ENCODE measurements at places on chromosomes 3 and 15. TPM values are rescaled to one million over a fixed set of nuclear protein-coding genes. Genes with fewer than 3 reads are reported as not detected.
A peak's percentile ranks its signal among the peaks of the same experiment; 100 is the strongest.

DNA sequence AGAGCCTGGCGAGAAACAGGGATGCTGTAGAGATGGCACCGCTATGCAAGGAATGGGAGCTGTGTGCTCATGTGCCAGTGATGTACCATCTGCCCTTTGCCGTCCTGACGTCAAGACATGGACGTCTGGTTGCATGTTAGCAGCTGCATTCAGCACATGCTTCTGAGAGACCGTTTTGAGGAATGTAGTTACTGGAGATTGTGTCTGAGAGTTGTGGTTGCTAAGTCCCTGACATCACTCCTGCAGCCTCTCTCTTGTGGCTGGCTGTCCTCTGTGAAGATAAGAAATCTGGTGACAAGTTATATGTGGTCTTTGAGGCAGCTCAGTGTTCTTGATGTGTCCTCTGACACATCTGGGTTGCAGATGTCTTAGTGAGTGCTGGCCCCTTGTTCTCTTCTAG is 165.1 kb downstream of the APBA2 start:
- DNase-seq: peak; percentile 54

MYZAP gene
- 0.08 TPM for polyA plus RNA-seq

DNA sequence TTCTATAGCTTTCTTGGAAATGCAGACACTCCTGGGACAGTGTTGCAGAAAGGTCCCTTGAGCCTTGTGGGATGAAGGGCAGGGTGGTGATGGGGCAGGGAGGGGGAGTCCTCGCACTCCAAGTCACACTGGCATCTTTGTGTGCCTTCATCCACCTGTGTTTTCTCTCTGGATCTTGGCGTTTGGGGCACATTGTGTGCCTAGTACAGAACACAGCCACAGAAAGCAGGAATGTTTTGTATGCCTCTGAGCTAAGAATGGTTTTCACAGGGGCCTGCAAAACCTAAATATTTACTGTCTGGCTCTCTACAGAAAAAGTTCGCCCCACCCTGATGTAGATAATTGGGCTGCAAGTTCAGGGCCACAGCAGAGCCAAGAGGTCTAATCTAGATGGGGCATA is 5.7 kb downstream of the MYZAP start:
- no peak for DNase-seq

DNA sequence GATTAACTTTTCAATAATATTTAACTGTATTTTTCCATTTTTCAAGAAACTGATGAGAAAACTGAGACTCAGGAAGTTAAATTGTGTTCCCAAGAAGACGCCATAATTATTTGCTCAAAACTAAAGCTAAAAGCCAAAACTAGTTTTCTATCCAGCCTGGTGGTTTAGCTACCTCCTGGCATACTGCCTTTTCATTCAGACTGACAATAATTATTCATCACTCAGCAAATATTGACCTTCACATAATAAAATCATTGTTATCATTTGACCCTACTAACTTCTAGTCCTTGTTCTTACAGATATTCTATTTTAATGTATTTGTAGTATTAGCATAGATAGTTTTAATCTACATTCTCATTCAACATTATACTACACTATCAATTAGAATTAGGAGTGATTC is 210.6 kb upstream of the GADL1 start:
- no peak for DNase-seq

SLC2A2 gene
- polyA plus RNA-seq: not detected

DNA sequence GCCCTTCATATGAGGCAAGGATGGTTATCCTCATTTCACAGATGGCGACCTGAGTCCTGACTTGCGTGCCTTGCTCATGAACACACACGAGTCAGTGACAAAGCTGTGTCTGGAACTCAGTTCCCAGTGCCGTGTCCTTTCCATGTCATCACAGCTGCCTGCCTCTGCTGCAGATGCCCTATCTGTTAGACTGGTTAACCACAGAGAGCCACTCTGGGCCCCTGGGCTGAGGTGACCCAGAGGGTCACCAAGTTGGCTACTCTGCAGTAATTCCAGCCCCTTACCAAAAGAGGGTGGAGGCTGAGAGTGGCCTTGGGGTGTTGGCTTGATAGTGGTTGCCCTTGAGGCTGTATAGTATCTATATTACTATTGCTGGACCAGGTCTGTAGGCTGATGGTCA is 41.0 kb downstream of the RAB11A start:
- DNase-seq: no peak

- no peak for DNase-seq
Measured at GRCh38 chr3:70000028-70000410, 486 bp downstream of the SAMMSON start.

GRCh38 chr15:100125401-100126191 is 216.2 kb downstream of the ADAMTS17 start:
- DNase-seq: peak; percentile 93

DNA sequence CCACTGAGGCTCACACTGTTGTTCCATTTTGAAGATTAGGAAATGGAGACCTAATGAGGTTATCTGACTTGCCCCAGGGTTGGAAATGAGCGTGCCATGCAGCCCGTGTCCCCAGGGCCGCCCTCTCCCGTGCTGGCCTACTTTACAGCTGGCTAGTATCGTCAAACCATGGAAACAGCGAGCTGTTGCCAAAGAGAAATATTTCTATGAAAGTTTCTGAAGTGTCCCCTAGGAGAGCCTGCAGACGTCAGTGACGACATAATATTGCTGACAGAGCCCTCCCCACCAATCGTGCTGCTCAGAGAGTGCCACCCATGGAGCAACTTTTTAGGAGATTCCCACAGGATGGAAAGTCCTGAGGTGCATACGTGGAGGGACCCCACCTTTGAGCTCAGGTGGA is 11.2 kb upstream of the FAM174B start:
- no peak for DNase-seq

GABRB3 gene
- 1.1 TPM for polyA plus RNA-seq

GRCh38 chr3:52120556-52121463 is 33.4 kb downstream of the POC1A start:
- DNase-seq: no peak

SLC12A1 gene
- polyA plus RNA-seq: not detected

ITIH1 gene
- not detected for polyA plus RNA-seq

GRCh38 chr3:81909796-81910195 is 148.4 kb upstream of the GBE1 start:
- peak; percentile 23 for DNase-seq

DNA sequence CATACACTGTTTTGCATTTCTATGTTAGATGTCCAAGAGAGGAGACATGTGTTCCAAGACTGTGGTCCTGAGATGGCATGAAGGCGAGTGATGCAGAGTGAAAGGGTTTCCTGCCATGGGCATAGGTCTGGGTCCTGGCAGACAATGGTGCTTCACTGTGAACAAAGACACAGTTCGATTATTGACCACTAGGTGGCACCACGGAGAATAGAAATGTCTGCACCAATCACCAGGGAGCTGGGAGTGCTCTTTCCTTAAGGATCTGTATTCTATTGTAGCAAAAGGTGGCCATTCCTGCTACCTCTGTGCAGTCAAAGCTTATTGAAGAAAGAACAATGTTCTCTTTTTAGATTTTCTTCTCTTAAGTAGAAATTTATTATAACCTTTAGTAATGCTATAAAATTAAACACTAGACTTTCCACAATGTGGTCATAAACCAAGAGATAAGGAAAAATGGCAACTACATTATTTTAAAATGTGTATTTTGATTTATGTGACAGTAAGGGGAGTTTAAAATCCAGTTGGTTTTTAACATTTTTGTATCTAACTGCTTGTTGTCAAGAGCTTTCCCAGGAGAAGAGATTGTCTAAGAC is 88.7 kb downstream of the GABRG3 start:
- peak; percentile 56 for DNase-seq

GRCh38 chr15:39161096-39161495 is 419.8 kb upstream of the THBS1 start:
- no peak for DNase-seq

All from fibroblast of lung (primary cell).